NCI-H187 (cell line): ENCODE measurements at places on chromosomes 3 and 15.

GRCh38 chr3:99633887-99634558, 4.4 kb upstream of the COL8A1 start:
- no peak for DNase-seq

DNA sequence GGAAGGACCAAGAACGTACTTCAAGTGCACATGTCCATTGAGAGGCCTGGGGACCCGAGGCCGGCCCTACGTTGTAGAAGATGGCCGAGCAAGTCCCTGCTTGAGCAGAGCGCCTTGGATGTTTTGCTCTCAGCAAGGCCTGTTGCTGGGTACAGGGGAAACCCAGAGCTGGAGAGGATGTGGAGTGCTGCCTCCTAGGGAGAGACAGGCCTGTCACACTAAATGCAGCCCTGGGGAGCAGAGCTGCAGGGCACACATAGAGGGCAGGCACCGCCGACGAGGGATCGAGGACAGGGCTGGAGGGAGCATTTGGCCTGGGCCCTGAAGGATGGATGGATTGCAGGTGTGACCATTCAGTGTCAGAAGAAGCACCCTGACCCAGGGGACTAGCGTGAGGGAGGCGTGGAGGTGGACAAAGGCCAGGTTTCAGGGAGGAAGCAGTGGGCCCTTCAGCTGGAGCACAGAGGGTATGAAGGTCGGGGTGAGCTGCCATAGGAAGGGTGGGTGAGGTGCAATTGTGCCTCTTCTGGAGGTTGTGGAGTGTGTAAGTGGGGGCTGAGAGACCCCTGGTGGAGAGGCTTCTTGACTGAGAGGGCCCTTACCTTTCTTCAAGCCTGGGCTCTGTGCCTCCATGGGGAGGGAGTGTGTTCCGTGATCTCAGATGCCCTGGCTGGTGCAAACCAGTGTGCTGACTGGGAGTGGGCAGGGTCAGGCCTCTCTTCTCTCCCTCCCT, 142.4 kb downstream of the CHDH start:
- no peak for DNase-seq

GRCh38 chr15:69787791-69788190, 309.9 kb downstream of the TLE3 start:
- DNase-seq, result no peak

GRCh38 chr15:62957130-62957529, 85.4 kb upstream of the TPM1 start:
- DNase-seq, result no peak

- DNase-seq, result no peak
These were observed 168.6 kb downstream of the SEMA6D start for GRCh38 chr15:47885920-47886319.

DNA sequence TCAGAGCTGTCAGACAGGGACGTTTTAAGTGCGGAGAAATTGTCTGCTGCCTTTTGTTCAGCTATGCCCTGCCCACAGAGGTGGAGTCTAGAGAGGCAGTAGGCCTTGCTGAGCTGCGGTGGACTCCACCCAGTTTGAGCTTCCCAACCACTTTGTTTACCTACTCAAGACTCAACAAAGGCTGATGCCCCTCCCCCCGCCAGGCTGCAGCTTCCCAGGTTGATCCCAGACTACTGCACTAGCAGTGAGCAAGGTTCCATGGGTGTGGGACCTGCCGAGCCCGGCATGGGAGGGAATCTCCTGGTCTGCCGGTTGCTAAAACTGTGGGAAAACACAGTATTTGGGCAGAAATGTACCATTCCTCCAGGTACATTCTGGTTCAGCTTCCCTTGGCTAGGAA, 282.1 kb downstream of the VGLL3 start:
- no peak for DNase-seq

GRCh38 chr3:37810848-37811247, 50.8 kb upstream of the CTDSPL start:
- DNase-seq, result no peak

- no peak for DNase-seq
These were observed 58.3 kb upstream of the CSPG5 start for GRCh38 chr3:47636921-47637320.

DNA sequence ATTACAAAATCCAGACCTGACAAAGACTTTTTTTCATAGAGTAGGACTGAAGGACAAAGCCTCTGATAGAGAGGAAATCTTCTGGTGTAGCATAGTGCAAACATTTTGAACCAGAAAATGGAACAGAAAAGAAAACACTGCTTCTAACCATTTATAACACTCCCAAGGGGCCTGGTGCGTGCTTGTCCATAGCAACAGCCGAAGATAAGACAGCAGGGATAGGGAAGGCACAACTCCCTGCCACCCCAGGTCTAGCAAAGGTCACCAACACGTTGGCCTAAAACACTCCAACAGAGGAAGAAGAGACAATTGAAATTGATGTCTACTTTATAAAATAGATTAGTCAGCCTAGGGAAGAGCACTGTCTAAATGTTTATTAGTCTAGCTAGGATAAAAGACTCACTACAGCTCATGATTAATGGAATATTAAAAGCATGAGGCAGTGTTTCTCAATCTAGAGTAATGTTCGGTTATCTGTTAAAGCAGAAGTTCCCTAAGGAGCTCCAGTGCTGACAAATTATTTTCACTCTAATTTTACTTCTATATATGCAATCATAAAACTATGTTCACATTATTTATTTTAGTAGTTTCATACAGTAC, 145.2 kb downstream of the P3H2 start:
- no peak for DNase-seq
